AG08396 (cell line): ENCODE measurements at places on chromosomes 12 and 14.

GRCh38 chr12:53424626-53425514 lies 1.2 kb downstream of the AMHR2 start:
- no peak for DNase-seq

- no peak for DNase-seq
These were observed 60.1 kb downstream of the SUSD6 start for GRCh38 chr14:69671365-69672030.

DNA sequence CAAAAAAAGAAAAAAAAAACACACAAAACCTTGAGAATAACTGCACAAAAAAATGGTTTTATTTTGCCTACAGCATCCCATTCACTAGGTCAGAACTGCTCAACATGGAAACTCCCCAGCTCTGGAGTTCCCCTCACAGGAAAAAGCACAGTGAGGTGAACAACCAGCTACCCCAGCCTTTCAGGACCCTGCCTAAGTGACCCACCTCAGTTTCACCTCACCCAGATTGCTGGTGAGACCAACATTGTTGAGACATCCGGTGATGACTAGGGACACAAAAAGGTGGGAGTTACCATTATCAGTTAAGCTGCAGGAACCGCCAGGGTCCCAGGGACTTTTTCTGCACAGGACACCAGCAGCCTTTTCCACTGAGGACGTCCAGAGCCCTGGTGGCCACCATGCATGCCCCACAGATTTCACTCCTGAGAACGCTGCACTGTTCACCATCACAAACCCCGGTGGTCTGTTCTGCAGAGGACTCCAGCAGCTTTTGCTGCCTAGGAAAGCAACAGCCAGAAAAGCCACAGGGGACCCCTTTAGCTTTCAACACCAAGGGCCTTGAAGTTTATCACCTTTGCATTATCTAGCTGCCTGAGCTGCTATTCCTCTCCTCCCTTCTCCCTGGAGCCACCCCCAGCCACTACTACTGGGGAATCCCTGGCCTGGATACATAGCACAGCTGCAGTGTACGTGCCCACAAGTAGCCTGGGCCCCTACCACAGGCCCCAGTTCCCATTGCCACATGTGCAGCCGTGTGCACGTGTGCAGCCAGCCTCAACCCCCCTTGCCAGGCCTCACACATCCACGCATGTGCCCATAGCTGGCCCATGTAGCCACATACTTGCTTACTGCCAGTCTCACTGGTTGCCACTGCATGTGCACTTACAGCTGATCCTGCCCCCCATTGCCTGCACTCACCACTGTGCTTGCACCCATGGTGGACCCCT lies 62.5 kb upstream of the FAR2 start:
- no peak for DNase-seq

- DNase-seq: peak; percentile 64
These were observed 613 bp downstream of the ARHGEF40 start for GRCh38 chr14:21070610-21071224.

DNA sequence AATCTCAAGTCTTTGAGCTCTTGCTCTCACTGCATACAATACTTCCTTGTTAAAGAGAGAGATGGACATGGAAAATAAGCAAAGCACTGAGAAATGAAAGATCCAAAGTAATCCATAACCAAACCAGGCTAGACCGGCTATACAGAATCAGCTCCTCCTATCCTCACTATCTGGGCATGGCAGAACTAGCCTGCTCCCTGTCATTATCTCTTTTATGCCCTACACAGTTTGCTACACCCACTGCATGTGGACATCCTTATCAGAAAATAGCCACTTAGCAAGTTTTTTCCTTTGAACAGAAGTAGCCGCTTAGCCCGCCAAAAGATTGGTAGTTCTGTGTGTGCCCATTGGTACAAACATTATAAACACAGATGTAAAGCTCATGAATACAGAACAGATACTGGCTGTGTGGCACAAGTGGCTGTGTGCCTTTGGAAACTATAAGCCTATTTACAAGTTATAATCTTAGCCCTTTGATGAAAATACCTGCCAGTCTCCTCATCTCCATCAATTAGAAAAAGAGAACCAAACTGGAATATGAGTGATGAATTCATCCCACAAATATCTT lies 34.7 kb downstream of the SPTB start:
- DNase-seq: no peak

DNA sequence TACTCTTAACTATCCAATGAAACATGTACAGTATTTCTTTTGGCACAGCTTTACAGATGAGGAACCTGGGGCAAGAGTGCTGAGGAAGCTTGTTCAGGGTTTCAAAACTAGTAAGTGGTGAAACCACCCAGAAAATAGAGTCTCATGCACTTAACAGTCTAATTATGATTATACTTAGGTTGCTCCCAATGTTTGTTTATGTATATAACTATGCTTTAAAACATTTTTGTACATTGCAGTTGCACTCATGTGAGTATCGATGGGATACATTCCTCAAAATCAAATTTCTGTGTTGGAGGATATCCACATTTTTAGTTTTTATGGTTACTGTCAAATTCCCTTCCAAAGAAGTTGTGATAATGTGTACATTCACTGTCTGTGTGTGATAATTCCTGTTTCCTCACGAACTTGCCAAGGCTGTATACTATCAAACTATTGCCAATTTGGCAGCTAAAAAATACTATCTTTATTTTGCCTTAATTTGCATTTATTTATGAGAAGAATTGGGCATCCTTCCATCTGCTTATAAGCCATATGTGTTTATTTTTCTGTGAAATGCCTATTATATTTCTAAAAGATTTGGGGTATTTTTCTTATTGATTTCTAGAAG lies 143.9 kb upstream of the SSTR1 start:
- no peak for DNase-seq

GRCh38 chr12:43108656-43109055 lies 443.3 kb downstream of the ADAMTS20 start:
- DNase-seq: no peak

DNA sequence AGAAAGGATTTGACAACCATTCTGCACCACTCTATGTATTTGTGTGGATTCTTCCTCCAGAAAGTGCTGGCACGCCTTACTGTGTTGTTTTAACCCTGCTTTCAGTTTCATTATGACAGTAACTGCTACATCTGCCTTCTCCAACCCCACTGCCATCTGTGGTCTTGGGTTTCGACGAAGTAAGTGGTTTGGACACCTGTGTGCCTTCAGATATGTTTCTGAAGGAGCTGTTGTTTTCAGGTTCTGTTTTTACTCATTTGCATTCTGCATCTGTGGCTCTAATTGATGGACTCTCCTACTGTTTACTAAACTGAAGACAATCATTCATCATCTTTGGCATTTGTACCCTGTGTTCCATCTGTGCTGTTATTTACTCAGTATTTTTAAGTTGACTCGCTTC lies 4.1 kb downstream of the TSHR start:
- DNase-seq: no peak

- no peak for DNase-seq
These were observed 212.9 kb upstream of the CRY1 start for GRCh38 chr12:107306141-107306659.

DNA sequence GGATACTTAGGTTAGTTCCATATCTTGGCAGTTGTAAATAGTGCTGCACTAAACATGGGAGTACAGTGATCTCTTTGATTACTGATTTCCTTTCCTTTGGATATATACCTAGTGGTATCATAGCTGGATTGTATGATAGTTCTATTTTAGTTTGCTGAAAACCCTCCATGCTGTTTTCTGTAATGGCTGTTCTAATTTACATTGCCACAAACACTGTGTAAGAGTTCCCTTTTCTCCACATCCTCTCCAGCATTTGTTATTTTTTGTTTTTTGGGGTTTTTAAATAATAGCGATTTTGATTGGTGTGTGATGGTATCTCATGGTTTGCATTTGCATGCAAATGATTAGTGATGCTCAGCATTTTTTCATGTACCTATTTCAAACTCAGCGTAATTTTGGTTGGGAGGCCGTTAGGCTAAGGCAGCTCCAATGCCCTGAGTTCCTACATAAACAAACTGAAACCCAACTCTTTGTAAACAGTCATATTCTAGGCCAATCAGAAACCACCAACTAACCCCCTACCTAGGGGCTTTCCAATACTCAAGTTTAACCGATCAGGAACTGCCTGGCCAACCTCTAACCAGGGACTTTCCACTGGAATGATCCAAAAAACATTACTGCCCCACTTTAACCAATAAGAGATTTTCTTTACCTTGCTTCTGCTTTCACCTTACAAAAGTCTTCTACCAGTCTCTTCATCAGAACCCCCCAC lies 171.6 kb downstream of the FBXL14 start:
- no peak for DNase-seq

GRCh38 chr14:105891631-105892452 lies 365.5 kb downstream of the TMEM121 start:
- DNase-seq: no peak

GRCh38 chr14:26444822-26445221 lies 153.0 kb downstream of the NOVA1 start:
- DNase-seq: no peak
